ENCODE measurements at places on chromosomes 3 and 15.

GRCh38 chr15:99454941-99455788 lies 110.6 kb upstream of the MEF2A start:
- no peak for DNase-seq

DNA sequence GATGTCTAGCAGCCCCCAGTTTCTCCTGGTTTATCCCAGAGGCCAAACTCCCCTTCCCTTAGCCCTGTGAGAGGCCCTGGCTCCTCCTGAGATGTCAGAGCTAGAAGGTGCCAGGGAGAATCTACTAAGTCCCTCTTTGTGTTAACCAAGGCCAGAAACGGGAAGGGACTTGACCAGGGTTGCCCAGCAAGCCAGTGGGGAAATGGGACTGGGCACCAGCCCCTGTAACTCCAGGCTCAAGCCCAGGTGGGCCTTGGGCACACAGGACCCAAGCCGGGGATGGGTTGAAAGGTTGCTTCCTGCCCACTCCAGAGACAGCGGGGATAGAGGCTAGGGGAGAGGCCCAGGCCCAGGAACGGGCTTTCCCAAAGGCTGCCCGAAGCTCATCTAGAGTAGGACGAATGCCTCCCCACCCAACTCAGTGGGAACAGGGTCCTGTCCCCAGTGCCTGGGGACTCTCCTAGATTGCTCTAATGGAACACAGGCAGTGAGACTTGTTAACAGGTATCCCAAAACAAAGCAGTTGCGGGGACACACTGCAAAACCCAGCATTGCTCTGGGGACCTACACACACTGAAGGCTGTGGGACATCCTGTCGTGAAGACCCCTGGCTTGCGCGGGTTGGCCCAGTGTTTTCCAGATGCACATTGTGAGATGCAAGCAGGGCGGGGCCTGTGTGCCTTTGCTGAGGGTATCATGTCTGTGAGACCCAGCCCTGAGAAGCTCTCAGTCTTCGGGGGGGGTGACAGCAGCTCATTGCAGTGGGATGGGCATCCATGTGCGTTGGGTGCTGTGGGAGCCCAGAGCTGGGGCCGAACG lies 12.9 kb upstream of the TXNRD3 start:
- DNase-seq = no peak

DNA sequence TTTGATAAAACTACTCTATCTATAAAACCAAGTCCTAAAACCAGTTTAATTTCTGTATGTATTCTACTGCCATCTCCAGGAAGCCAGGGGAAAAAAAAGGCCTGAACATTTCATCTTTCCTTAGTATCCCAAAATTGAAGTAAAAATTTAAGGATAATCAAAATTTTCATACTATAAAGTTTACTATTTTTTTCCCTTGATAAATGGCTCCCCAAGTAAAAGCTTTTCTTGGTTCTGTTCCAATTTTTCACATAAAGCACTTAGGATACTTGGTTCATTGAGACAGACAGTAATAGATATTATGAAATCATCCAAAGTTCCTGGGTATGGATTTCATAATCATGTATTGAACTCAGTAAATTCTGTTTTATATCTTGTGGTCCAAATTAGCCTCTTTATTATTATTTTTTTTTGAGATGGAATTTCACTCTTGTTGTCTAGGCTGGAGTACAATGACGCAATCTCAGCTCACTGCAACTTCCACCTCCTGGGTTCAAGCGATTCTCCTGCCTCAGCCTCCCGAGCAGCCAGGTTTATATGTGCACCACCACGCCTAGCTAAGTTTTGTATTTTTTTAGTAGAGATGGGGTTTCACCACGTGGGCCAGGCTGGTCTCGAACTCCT lies 34.5 kb downstream of the ICE2 start:
- no peak for DNase-seq

DNA sequence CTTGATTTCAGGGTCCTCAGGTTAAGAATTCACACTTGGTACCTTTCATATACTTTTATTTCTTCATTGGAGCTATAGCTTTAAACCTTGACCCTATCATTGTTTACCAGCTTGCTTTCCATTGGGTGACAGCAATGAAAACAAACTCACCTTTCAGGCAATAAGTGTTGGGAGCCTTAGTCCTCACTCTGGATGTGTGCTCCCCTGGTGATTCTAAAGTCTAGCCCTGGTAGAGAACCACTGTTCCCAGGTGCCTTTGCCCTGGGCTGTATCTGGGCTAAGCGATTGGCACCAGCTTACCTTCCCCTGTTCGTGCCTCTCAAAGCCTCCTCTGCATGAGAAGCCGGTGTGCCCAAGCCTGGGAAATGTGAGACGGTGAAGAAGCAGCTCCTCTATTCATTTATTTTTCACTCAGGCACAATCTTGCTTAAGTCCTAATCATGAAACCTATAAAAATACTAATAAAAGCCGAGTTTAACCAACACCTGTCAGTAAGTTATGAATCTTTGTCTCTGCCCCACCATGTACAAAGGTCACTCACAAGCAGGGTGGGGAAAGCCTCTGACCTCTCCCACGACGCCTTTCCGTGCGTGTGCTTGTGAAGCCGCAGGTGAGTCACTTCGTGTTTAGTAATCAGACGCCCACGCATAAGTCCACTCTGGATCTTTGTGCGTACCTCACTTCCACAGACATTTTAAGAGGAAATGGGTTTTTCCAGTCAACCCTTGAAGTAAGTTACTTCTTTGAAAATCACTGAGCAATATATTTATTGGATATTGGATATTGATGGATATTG lies 12.8 kb upstream of the ARRDC4 start:
- DNase-seq = no peak

- DNase-seq = no peak
Measured at GRCh38 chr3:97882975-97883598, 61.3 kb downstream of the CRYBG3 start.

Measured in stimulated activated CD4-positive, alpha-beta T cell treated with anti-CD3 and anti-CD28 coated beads, Interleukin-1b, Interleukin-23, amount 100 ng/mL, for 1 hour (primary cell).